ENCODE measurements at places on chromosomes 16 and 17.

DNA sequence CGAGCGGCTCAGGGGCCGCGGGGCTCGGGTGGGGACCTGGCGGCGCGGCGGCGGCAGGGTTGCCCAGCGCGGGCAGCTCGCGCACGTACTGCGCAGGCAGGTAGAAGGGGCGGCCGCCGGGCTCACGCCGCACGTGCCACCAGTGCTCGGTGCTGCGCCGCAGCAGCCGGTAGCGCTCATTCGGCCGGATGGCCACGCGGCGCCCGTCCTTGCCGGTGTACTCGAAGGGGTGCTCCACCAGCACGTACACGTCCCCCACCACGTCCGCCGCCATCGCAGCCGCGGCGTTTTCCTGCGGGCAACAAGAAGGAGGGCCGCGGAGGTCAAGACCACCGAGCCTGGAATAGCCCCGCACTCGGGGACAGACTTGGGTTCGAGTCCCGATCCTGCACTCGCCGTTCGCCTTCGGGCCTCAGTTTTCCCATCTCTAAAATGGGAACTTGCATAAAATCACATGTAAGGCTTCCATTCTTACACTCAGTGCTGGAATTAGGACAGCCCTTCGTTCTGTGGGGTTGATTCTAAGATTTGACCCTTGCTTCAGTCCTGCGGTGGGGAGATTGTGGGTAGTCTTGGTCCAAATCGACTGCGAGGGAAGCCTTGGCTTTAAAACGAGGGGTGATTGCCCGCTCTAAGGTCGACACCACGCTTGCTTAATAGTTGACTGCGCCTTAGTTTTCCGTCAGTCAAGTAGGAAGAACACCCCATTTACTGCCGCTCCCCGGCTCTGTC is 2.5 kb downstream of the ARHGAP27 start:
- peak; percentile 47 for DNase-seq

- no peak for DNase-seq
These were observed 8.2 kb downstream of the ZNHIT3 start for GRCh38 chr17:36494674-36495073.

GRCh38 chr16:67865318-67865717 is 7.5 kb upstream of the EDC4 start:
- DNase-seq: no peak

- DNase-seq: no peak
These were observed 129.1 kb downstream of the MYO1D start for GRCh38 chr17:32747856-32748255.

DNA sequence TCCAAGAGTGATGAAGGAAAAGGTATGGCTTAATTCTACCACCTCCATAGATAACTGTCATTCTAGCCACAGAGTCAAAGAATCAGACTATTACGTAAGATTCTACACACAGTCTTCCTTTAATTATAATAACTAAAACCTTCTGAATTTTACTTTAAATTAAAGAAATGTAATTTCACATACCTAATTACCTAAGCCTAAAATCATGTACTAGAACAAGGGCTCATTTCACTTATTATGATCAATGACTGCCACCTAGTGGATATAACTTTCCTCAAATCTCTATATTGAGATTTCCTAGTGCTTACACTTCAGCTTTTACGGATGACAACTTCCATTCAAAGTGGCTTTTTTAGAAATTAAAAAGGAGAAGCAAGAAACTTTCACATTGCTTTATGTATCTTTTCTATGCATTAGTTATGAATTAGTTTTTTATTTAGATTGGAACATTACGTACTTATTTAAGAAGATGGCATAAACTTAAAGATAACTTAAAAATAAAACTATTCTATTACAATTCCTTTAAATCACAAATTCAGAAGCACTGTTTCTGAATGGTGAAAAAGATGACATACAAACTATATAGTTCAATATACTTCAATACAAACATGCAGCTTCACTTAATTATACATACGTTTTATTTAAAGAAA is 18.2 kb upstream of the ABCA10 start:
- DNase-seq: no peak

DNA sequence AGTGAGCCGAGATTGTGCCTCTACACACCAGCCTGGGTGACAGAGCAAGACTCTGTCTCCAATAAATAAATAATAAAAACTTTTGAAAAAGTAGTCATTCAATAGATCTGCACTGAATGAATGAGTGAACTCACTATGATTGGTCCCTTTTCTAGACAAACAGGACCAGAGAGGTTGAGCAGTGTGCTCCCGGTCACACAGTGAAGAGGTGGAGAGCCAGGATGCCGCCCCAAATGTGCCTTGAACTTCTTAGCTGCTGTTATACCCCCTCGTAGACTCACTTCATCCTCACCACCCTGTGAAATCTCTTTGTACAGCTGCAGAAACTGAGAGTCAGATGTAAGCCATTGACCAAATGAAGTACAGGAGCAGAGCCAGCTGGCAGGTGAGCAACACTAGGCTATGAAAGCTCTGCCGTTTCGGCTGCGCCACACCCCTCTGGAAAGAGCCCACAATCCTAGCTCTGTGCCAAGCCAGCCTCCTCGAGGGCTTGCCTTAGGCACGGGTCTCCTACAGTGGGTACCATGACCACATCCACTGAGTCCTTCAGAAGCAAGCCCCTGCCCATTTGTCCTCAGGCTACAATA is 7.8 kb upstream of the KIAA0513 start:
- DNase-seq: peak; percentile 80

- no peak for DNase-seq
These were observed 29.9 kb downstream of the DCUN1D3 start for GRCh38 chr16:20870122-20870820.

GRCh38 chr17:63997341-63998048 is 656 bp upstream of the PRR29 start:
- DNase-seq: peak; percentile 39
